Non-pigmented ciliary epithelial cell (primary cell): ENCODE measurements at places on chromosomes 13 and 19.

DNA sequence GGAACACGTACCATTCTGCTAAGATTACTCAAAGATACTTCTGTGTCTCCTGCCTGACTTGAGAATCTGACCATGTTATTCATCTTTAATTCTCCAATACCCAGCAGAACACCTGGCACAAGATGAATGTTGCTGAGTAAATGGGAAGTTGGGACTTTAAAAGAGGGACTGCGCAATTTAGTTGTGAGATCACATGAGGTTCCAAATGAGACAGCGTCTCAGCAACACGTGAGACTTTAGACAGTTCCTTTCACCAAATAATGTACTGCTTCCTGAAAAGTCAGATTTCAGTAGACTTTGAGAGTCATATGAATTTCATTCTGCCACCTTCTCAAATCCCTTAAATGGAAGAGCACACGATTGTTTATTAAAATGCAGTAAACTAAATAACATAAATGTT is 36.7 kb downstream of the DOCK9 start:
- DNase-seq: no peak

GRCh38 chr13:35927567-35928021 is 203.6 kb downstream of the DCLK1 start:
- peak; percentile 81 for DNase-seq

DNA sequence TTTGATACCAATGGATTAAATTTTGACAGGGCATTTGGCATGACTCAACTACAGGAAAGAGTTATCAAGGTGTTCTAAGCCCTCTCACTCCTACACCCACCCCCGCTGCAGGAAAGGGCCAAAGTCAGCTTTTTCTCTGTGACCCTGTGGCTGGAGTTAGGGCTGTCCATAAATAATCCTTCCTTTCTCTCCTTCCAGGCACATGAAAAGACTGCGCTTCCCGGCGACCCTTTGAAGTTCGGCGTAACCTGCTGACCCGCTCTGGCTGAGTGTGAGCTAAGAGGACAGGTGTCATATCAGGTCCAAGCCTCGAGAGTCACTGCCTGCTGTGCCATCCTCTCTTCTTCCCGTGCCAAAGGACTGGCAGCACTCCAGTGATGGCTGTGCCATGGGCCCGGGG is 25.6 kb downstream of the ZNF114 start:
- DNase-seq: no peak

DNA sequence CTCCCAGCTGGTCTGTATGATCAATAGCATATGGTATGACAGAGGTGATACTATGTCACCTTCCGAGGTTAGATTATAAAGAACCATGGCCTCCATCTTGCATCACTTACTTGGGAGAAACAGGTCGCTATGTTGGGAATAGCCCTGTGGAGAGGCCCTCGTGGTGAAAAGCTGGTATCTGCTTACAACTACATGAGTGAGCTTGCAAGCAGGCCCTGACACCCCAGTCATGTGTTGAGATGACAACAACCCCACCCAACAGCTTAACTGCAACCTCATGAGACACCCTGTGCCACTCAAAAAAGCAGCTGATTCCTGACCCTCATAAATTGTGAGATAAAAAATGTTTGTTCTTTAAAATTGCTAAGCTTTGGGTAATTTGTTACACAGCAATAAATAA is 18.8 kb downstream of the MTRF1 start:
- DNase-seq: no peak

- no peak for DNase-seq
These were observed 1658.6 kb upstream of the MIR17HG start for GRCh38 chr13:89688918-89689317.

DNA sequence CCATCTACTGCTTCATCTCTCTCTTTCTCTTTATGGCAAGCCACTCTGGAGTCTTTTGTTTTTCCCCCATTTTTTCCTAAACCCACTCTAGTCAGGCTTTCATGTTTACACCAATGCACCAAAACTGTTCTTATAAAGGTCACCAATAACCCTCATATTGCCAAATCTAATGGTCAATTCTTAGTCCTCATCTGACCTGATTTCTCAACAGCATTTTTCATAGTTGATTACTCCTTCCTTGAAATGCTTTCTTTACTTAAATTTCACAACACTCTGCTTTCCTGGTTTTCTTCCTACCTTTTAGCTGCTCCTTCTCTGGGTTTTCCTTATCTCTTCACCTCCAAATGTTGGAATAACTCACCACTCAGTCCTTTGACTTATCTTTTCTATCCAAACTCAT is 47.9 kb downstream of the MICU2 start:
- no peak for DNase-seq

- peak; percentile 76 for DNase-seq
These were observed 19.2 kb downstream of the RCN3 start for GRCh38 chr19:49546825-49547565.

DNA sequence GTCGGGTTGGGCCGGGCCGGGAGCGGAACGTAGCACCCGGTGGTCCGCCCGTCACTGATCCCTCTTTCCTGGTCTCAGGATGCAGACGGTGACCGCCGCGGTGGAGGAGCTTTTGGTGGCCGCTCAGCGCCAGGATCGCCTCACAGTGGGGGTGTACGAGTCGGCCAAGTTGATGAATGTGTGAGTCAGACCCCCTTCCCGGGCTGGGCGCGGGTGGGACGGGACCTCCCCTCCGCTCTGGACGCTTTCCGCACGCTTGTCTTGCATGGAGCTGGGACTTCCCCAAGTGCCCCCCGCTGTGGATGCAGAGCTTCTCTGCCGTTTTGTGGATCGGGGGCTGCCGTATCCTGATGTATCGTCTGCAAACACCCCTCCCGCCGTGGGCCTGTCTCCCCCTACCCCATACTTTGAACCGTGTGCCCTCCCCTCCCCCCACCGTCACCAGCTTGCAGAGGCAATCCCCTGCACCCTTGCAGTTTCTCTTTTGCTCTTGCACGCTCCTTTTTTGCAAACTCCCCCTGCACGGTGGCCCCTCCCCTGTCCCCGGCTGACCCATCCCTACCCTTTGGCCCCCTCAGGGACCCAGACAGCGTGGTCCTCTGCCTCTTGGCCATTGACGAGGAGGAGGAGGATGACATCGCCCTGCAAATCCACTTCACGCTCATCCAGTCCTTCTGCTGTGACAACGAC is 669 bp downstream of the GADD45B start:
- DNase-seq: no peak

GRCh38 chr19:1261798-1262622 is 7.1 kb upstream of the CIRBP start:
- DNase-seq: no peak

GRCh38 chr19:16327501-16327900 is 2.9 kb downstream of the KLF2 start:
- no peak for DNase-seq

GRCh38 chr19:9848060-9848459 is 12.9 kb downstream of the PIN1 start:
- DNase-seq: no peak

DNA sequence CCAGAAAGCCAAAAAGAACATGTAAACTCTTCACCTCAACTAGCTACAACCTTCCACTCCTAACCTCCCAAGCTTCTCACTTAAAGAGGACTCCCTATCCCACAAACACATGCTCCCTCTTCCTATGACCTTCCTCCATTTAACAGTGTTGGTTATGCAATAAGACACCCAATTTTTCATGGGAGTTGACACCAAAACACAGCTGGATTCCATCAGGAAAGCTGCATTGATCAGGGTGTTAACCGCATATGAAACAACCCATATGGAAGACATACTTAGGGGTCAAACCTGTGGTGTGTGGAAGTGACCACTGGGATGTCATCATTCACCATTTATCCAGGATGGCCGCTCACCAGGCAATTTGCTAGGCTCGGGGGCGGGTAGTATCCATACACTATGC is 21.9 kb downstream of the ZNF473 start:
- no peak for DNase-seq

- no peak for DNase-seq
These were observed 64.2 kb upstream of the UBL3 start for GRCh38 chr13:29914581-29914980.

DNA sequence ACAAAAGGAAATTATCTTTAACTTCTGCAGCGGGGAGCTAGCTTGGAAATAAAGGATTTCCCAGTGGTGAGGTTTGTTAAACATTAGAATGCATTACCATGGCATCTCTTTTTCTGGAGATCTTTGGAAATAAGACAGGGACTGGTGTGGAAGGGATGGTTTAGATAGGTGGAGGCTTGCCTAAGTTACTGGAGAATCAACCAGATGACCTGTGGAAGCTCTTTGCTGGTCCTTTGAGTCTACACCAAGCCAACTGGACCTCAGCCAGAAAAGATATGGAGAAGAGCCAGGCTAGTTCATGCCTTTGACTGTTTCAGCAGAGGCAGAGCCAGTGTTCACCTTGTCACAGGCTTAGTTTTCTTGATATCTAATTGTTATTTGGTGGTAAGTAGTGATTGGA is 134.7 kb downstream of the KCNRG start:
- DNase-seq: no peak

DNA sequence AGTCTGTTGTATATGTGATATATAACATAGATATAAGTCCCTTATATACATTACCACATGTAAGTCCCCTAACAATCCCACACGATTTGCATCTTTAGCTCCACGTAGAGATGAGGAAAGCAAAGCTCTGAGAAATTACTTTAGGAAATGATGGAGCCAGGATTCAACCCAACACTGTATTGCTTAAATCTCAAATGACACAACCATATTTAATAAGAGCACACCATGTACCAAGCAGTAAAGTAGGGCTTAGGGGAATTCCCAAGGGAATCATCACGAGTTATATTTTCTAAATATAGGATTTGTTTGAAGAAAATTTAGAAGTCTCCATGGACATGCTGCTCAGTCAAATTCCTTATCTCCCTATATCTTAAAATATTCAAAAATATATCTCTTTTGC is 61.3 kb upstream of the POMP start:
- no peak for DNase-seq

DNA sequence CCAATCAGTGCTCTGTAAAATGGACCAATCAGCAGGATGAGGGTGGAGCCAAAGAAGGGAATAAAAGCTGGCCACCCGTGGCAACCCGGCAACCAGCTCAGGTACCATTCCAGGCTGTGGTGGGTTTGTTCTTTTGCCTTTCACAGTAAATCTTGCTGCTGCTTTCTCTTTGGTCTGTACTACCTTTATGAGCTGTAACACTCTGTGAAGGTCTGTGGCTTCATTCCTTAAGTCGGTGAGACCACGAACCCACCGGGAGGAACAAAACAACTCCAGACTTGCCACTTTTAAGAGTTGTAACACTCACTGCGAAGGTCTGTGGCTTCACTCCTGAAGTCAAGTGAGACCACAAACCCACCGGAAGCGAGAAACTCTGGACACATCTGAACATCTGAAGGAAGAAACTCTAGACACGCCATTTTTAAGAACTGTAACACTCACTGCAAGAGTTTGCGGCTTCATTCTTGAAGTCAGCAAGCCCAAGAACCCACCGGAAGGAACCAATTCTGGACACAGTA is 16.5 kb upstream of the SPACA6 start:
- no peak for DNase-seq

DNA sequence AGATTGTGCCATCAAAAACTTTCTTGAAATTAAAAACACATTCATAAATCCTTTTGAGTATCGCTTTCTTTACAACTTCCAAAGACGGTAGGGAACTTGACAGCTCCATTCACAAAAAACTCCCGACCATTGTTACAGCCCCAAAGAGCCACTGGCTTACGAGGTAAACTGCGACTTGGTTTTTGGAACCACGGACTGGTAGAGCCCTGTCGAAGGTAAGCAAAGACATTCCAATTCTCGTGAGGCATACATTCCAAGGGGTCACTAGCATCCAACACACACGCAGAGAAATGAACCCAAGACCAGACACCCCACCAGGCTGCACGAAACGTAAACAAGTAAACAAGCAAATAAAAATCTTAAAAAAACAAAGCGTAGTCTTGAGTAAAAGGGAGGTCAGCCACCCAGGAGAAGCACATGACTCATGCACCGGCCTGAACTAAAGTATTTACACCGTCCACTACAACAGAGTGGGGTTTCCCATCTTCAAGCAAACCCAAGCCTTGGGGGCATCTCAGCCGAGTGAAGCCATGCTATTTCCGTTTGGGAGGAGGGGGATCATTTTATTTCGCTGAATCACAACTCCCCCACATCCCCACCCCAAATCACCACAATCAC is 1.4 kb downstream of the BRD4 start:
- DNase-seq: no peak

DNA sequence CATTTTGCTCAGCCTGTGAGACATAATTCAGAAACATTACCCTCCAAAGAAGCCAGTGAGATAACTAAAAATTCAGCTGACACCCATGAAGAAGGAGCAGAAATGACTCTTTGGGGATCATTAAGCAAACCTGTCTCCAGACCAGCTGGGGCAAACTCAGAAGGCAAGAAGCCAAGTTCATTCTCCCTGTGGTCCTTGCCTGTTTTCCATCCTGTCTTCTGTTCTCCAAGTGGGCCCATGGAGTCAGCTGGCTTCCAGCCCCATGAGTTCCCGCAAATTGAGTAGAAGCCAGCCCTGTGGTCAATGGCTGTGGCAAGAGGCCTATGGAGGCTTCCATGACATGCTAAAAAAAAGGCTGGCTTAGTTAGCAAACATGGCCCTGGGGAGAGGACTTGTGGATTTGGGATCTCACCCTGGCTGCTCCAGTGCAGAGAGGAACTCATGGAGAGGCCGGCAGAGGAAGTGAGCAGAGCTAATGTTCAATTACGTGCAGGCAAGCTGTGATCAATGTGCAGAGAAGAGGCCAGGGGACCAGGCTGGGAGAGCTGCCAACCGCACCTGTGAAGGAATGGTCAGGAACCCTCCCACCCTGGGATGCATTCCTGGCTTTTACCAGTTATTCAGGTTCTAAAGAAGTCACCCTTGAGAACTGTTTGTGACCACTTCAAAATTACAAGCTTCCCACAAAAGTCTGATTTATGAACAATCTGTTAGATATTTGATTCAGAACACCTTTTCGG is 229.1 kb downstream of the TSHZ3 start:
- no peak for DNase-seq

DNA sequence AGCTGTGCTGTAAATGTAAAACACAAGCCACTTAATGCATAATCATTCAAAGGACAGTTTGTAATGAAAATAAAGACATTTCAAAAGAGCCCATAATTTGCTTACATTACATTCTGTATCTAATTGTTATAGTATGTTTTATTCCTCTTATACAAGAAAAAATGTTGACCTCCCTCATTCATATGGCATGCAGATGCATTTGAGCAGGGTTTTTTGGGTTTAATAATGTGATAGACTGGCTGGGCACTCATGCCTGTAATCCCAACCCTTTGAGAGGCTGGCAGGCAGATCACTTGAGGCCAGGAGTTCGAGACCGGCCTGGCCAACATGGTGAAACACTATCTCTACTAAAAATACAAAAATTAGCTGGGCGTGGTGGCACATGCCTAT is 11.6 kb upstream of the ARL11 start:
- no peak for DNase-seq
